ENCODE measurements at places on chromosomes 2 and 18.

DNA sequence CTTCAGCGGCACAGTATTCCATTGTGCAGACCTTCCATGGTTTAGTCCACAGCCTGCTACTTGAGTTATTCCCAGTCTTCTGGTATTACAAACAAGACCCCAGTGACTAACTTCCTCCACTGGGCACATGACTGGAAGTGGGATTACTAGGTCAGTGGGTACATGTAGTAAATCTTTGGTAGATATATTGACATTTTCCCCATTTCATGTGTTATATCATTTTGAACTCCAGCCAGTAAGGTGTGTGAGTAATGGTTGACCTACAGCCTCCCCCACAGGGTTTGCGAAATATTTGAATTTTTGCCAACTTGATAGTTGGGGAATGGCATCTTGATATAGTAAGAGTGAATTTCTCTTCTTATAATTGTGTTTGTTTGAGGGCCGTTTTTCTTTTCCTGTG, 58.8 kb downstream of the RNF144A start:
- no peak for DNase-seq

DNA sequence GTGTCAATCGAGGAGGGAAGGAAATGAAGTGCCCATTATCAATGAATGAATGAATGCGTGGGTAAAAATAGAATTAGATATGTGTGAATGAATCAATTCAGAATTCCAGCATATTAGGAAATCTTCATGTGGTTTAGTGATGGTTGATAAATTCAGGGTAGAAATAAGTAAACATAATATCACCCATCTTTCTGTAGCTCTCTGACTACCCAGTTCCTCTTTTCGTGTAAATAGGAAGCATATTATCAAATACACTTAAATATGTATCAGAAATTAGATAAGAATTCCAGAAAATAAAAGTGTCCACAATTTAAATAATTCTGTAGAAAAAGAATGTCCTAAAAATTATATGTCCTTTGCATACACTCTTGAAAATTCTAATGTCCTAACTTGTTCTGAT, 552.9 kb upstream of the LRATD1 start:
- no peak for DNase-seq

GRCh38 chr18:3345885-3346284, 84.0 kb downstream of the MYL12B start:
- DNase-seq = no peak

GRCh38 chr2:149184991-149185390, 145.4 kb upstream of the LYPD6 start:
- DNase-seq = no peak

GRCh38 chr2:144950899-144951560, 431.1 kb upstream of the ZEB2 start:
- DNase-seq = peak; percentile 85

GRCh38 chr2:191935247-191935646, 88.4 kb upstream of the CAVIN2 start:
- no peak for DNase-seq

GRCh38 chr2:211216221-211216620, 659.8 kb downstream of the CPS1 start:
- DNase-seq = no peak

- no peak for DNase-seq
Observed at GRCh38 chr18:7877609-7878008, 310.5 kb downstream of the PTPRM start.

GRCh38 chr2:69054431-69054830, 41.5 kb downstream of the ANTXR1 start:
- no peak for DNase-seq

GRCh38 chr2:135162377-135162776, 110.3 kb downstream of the RAB3GAP1 start:
- DNase-seq = no peak

- no peak for DNase-seq
Observed at GRCh38 chr2:54601339-54601738, 122.1 kb upstream of the EML6 start.

DNA sequence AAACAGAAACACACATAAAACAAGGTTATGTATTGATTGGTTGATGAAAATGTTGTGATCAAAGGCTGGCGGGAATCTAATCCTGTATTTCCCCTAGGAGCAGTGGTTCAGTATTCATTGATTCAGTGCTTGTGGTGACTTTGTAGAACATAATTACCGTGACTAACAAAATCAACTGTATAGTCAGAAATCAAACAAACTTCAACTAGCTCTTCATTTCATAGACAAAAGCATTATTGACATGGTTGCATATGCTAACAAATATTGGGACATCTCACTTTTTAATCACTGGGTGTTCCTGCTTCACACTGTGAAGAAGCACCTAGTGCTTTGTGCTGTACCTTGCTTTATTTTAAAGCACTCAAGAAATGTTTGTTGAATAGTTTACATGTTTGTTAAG, 41.4 kb downstream of the USP14 start:
- DNase-seq = no peak

DNA sequence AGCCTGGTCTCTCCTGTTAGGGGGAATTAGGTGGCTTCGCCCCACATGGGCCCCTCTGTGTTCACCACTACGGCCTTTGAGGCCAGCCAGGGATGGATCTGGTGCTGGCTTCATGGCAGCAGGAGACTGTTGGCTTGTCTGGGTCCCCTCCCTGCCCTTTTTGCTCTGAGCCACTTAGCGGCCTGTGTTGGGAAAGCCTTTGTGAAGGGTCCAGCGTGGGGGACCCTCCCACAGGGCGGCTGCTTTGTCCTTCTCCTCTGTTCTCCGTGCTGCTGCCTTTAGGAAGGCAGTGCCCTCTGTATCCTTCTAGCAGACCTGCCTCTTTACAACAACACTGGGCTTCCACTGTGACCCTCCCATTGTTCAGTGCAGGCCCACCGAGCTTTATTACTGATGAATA, 118.4 kb downstream of the TSN start:
- no peak for DNase-seq

DNA sequence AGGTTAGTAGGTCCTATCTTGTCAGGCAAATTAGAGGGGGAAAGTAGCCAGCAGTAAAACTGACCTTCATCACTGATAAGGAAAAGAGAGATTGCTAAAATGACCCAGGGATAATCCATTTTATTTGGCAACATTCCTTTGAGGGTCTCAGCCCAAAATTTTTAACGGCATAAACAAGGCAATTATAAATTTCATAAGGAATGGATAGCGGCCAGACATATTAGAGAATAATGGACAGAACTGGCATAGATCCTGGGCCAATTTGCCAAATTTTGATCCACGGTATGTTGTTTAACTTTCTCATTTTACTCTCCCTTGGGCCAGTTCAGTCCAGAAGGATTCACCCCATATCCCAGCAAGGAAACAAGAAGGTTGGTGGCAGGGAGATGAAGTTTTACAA, 170.4 kb upstream of the BCL2L11 start:
- DNase-seq = no peak

DNA sequence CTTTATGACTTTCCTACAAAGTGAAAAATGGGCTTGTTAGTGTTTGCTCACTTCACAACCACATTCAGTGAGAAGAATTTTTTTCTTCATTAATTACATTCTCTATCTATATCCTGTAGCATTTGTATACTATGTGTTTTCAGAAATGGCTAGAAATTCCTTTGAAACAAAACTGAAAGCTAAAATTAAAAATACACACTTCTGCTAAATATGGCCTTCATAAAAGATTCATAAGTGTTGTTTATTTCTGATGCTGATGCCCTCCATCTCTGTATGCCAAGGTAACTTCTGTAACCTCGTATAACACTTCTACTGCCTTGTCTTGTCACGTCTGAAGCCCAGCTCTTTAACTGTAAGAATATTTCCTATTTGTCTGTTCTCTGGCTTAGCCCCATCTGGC, 59.8 kb downstream of the PMAIP1 start:
- no peak for DNase-seq

GRCh38 chr2:86624267-86624547, 542 bp upstream of the RNF103 start:
- no peak for DNase-seq

DNA sequence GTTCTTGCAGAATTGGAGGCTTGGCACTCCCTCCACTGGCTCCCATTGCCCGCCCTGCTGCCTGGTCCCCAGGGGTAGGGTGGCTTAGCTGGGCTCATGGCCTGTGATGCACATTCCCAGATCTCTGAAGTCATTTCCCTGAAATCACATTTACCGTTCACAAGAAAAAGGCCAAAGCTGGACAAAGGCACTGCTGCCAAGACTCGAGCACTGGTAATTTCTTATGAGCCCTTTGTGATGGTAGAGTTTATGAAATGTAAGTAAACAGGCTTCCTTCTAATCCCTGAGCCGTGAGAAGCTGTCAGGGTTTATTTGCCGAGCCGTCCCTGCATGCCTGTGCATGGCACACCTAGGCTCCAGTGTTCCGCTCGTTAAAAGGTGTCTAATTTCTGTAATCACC, 247.2 kb upstream of the EPAS1 start:
- DNase-seq = no peak

DNA sequence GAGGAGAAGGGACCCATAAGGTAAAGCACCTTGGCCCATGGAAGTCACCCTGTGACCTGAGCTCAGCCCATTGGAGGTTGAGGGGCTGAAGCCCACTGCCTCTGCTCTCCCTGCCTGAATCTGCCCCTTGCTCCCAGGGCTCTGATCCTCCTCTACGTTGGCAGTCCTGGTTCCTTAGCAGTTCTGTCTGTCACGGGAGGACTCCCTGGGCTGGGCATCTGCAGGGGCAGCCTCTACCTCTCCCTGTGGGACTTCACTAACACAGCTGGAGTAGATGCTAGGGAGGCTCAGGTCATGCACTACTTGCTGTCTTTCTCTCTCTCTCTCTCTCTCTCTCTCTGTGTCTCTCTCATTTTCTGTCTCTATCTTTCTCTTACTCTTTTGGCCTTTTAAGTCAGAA, 8.7 kb downstream of the GYPC start:
- no peak for DNase-seq

GRCh38 chr18:8722946-8723820, 17.8 kb downstream of the MTCL1 start:
- DNase-seq = no peak

DNA sequence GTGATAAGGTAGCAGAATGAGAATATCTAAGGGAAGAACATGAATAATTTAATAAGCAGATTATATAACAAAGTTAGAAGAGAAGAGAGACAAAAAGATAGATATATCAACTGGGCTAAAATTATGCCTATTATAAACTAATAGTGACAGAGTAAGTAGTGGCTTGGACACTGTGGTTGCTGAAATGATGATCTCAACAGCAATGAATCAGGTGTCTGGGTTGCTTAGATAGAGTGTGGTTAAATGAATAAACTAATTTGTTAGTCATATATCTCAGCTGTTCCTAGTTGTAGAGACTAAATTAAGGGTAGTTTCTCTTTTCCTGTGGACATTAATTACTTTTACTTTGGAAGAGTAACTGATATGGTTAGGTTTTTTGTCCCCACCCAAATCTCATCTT, 1485.4 kb upstream of the CELF4 start:
- DNase-seq = no peak

- no peak for DNase-seq
Observed at GRCh38 chr2:238160206-238161129, 1.7 kb downstream of the ERFE start.

- no peak for DNase-seq
Observed at GRCh38 chr18:10142496-10143160, 228.8 kb downstream of the VAPA start.

DNA sequence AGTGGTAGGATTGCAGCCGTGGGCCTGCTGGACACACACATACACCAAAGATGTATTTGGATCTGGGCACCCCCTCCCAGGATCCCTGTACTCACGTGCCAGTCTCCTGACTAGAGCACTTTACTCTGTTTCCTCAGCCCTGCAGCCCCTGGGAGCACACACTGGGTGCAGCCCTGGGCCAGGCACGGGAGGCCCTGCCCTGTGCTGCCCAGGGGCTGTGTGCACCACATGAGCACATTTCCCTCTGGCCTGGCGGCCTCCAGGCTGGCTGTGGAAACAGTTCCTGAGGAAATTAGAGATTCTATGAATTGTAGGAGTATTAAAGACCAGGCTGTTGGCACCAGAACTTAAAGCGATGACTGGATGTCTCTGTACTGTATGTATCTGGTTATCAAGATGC, 45.4 kb downstream of the BCL2L11 start:
- DNase-seq = no peak

DNA sequence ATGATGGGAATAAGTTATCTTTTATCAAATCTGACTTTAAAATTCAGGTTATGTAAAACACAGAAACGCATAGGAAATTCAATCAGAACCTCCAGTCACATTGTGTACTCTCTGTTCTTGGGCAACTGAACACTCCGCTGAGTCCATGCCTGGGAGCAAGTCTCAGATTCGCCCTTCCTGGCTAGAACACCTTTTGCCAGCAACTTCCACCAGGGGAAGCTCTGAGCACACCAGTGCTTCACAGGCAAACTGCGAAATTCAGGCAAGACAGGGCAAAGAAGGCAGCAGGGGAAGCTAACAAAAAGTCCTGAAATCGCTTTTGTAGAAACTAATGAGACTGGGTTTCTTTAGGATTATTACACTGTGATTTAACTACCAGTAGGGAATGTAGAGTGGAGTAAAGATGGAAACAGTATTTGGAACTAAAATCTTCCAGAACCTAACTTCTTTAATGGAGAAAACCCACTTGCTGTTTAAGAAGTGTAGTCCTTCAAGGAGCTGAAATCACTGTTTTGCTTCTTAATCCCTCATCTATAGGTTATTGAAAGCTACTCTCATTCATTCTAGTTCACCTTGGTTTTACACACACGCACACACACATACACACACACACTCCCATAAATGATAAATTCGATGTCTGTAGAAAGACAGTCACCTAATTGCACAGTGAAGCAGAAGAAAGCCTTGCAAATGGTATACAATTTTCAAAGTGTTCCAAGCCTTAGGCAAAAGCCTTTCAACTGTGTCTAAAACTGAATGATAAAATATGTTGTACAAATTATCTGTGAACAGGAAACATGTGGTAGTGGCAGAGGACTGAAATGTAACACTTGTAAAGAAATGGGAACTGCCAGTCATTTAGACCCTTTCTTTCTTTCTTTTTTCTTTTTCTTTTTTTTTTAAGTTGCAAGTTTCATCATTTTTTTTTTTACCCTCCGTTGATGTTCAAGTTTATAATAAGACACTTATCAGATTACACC, 214.5 kb downstream of the TMEM182 start:
- DNase-seq = no peak

GRCh38 chr2:200702646-200703118, 109.0 kb upstream of the BZW1 start:
- DNase-seq = no peak
